NCI-H1048 (cell line): ENCODE measurements at places on chromosomes 11 and 22.

GRCh38 chr11:75301601-75302345 lies 49.7 kb downstream of the ARRB1 start:
- no peak for DNase-seq

DNA sequence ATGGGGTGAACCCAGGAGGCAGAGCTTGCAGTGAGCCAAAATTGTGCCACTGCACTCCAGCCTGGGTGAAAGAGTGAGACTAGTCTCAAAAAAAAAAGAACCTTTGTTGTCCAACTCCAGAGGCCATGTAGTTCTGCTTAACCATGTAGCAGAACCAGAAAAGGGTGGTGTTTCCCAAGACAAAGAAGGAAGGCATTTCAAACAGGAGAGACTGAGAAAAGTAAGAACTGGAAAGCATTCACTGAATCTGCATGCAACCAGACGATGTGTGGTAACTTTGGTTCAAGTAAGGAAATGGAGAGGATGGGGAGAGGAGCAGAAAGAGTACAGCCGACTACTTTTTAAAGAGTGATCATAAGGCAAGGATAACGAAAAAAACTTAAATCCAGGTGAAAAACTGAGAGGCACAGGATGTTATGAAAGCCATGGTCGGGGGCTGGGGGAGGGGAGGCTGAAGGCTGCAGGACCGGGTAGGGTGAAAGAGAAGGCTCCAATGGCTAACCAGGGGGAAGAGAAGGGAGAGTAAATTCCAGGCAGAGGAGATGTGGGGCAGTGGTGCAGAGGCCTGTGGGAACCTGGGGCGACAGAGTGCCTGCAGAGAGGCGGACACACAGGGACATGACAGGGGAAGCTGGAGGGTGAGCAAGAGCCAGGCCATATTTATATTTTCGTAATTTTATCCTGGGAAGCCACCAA lies 48.8 kb downstream of the MAPK1 start:
- DNase-seq: no peak

GRCh38 chr11:111205632-111206385 lies 39.7 kb upstream of the POU2AF2 start:
- DNase-seq: no peak

- no peak for DNase-seq
Observed at GRCh38 chr11:120660024-120660565, 148.5 kb downstream of the GRIK4 start.

DNA sequence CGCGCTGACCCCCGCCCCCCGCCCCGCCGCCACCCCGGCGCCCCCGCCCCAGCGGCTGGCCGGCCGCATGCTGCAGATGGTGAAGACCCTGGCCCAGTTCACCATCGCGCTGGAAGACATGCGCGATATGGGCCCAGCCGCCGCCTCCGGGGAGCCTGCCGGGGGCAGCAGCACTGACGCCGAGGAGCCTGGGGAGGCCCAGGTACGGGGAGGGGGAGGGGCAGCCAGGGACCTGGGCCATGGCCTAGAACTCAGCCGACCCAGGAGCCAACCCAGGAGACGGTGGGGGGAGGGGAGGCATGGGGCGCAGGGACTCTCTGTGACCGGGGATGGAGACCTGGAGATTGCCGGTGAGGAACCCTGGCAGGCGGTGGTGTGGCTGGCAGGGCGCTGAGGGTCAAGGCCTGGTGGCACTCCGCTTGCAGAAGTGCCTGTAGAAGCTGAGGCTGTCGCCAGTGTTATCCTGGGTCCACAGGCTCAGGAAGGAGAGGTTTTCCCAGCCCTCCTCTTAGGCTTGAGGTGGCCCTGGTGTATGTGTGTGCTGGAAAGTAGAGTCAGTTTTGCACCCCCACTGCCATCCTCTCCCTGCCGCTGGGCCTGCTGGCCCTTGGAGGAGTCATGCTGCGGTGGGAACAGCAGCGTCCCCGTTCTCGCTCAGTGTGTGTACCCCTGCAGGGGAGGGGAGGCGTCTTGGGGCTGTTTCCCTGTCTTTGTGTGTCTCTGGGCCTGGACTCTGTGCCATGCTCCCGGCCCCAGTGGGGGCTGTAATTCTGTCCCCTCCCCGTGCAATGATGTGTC lies 32.9 kb upstream of the RELT start:
- DNase-seq: no peak

GRCh38 chr11:70327717-70328116 lies 57.2 kb downstream of the PPFIA1 start:
- no peak for DNase-seq
